ENCODE measurements at places on chromosomes 12 and 14.

DNA sequence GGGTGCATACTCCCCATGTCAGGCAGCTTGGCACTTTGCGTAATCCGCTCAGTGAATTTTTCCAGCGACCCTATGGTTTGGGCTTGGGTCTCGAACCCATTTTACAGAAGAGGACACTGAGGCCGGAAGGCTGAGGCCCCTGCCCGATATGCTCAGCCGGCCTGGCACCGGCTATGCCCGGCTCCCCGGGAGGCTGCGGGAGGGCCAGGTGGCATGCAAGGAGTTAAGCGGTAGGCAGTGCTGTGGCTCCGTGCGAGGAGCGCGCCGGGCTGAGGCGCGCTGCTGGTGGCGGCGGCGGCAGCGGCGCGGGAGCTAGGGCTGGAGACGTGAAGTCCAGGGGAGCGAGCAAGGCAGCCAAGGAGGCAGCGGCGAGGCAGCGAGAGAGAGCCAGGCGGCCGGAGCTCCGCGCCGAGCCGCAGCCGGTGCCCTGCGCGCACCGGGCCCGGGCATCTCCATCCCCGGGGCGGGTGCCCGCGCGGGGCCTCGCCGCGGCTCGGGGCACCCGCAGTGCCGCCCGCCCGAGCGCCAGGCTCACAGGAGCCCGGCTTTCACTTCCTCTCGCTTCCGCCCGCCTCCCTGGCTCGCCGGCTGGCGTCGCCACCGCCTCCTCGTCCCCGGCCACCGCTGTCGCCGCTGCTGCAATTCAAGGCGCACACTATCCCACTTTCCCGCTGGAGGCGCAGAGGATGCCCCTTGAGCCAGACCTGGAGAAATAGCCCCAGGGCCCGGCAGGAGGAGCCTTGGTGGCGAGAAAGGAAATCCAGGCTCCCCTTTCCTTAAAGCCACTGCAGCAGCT, at the start of gene WSCD2:
Gene WSCD2 (plus strand): TSS at position 272 of the 796 bp plus-strand sequence. CDS start 66,545 bp downstream, outside the sequence.
- DNase-seq, result peak; percentile 91

DNA sequence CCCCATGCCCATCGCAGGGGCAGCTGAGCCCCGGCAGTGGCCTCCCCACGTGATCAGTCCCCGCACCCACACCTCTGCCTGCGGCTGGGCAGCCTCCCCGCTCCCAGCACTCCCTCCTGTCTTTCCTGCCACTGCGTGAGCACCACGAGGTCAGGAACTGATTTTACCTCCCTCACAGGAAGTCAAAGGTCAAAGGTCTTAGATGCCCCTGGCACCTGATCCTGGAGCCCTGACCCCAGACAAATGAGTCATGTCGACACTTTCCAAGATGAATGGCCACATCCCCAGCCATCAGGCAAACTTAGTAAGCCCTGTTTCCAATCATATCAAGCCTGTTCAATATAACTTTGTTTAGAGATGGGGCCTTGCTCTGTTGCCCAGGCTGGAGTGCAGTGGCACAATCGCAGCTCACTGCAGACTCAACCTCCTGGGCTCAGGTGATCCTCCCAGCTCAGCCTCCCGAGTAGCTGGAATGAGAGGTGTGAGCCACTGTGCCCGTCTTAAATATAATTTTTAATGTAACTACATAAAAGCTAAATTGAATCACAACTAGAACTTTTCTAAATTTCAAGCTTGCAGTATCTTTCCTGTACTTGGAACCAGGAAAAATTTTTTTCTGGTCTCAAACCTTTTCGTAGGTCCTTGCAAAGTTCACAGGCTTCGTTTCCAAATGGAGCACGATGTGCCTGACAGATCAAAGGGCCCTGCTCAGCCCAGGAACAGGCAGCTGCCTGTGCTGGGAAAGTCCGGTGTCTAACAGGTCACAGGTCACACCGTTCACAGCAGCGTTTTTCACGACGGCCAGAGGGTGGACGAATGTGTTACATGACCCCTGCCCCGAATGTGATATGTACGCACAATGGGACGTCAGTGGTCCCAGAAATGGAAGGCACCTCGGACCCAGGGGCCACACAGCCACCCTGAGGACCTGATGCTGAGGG, 1.9 kb downstream of the LRCOL1 start:
- no peak for DNase-seq

DNA sequence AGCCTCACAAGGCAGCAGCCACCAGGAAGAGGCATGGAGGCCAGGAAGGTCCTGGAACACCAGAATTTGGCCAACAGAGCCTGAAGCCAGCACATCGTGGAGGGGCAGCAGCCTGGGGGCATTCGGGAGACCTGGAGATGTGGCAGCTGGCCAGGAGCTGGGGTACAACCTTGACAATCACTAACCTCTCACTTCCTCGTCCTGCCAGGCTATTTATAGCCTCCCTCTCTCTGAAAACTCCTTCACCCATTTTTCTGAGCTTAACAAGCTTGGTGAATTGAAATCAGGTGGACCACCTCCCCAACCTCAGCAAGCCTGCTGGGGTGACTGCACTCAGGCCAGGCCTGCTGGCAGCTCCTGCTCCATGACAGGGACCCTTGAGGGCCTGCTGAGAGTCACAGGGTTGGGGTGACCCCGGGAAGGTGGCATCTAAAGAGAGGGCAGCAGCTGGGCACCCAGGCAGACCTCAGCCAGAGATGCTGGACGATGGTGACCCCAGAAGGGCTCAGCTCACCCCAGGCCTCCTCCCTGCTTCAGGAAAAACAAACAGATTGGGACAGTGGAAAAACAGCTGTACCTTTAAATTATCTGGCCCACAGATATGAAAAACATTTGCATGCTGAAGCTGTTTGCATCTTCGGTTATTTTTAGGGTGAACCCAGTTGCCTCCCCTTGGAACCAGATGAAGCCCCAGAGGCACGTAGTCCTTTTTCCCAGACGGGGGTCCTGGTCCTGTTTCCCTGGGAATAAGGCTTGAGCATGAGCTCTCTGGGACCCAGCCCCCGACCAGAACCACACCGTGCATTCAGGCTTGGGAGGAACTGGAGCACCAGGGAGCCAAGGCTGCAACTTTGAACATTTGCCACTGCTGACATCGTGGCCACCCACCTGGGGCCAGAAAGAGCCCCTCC, 67.0 kb downstream of the PITPNM2 start:
- DNase-seq, result no peak

DNA sequence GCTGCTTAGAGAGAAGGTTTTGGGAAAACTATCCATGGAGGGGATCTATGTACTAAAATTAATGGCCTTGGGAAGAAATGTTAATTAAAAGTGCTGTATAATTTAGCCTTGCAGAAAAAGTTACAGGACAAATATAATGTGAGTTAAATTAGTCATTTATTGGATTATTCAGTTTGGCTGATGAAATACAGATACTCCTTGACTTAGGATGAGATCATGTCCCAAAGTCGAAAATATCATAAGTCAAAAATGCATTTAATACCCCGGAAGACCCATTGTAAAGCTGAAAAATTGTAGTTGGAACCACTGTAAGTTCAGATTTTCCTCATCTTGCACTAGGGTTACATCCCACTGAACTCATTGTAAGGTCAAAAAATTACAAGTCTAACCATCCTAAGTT, 9.7 kb downstream of the RTRAF start:
- DNase-seq, result no peak

GRCh38 chr12:62698701-62699101, 232.1 kb downstream of the MON2 start:
- no peak for DNase-seq

GRCh38 chr14:33408291-33408690, 469.6 kb downstream of the NPAS3 start:
- no peak for DNase-seq

- no peak for DNase-seq
Measured at GRCh38 chr14:32514236-32514635, 185.1 kb downstream of the AKAP6 start.

DNA sequence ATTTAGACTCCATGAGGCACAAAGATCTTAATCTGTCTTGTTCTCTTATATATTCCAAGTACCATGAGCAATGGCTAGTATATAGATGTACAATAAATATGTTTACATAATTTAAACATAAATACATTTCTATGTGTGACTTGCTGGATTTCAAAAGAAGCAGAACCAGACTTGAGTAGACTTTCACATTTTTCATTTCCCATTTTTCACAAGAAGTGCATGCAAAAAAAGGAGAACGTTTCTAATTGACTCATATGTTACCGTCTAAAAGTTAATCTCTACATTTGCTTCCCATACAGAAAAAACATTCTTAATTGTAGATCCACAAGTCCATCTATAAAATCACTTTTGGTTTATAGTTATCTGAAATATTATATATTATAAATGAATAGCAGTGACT, 256.5 kb upstream of the USP15 start:
- no peak for DNase-seq

GRCh38 chr12:56124133-56124532, 3.9 kb upstream of the ESYT1 start:
- DNase-seq, result no peak

- DNase-seq, result no peak
Measured at GRCh38 chr14:23941669-23942068, 11.9 kb upstream of the DHRS4 start.

GRCh38 chr14:54470701-54471100, 18.1 kb downstream of the GMFB start:
- DNase-seq, result no peak

GRCh38 chr14:77085538-77085937, 12.5 kb upstream of the CIPC start:
- DNase-seq, result no peak

- DNase-seq, result no peak
Measured at GRCh38 chr12:62301080-62301798, 41.0 kb downstream of the USP15 start.

DNA sequence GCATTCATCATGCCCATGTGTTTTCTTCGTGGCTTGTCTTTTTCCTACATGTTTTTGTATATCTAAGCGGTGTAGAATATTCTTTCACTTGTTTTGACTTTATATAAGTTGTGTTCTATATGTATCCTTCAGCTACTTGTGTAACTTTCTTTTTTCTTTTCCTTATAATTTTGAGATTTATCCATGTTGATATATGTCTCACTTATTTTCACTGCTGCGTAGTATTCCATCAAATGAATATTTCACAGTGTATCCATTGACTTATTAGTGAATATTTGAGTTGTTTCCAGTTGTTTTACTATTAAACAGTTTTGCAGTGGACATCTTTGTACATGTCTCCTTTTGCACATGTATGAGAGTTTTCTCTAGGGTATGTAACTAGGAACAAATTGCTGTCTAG, 43.9 kb downstream of the BORCS5 start:
- no peak for DNase-seq

DNA sequence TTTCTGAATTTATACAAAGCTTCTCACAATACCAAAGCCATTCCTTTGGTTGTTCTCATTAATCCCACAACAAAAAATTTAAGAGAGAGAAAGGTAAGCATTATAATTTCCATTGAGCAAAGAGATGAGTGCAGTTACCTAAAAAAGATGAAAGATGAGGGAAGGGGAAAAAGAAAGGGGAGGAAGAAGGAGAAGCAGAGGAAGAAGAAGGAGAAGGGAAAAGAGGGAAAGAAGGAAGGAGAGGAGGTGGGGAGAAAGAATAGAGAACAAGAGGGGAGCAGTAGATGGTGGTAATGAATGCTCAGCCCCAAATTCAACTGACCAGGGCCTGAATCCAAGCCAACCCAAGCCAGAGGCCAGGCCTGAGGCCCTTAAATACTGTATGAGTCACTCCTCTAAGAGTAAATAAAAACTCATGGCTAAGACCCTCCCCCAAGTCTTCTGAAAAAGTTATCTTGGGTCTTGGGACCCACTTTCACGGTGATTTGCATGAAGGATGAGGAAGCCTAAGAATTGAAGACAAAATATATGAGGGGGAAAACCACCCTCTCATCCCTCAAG, 144.6 kb downstream of the ITPR2 start:
- DNase-seq, result no peak

- DNase-seq, result peak; percentile 66
Measured at GRCh38 chr14:92902726-92903125, 20.2 kb upstream of the CHGA start.

- DNase-seq, result no peak
Measured at GRCh38 chr12:47017901-47018475, 61.4 kb upstream of the PCED1B start.

GRCh38 chr12:127941332-127941731, 325.6 kb upstream of the TMEM132C start:
- DNase-seq, result no peak

DNA sequence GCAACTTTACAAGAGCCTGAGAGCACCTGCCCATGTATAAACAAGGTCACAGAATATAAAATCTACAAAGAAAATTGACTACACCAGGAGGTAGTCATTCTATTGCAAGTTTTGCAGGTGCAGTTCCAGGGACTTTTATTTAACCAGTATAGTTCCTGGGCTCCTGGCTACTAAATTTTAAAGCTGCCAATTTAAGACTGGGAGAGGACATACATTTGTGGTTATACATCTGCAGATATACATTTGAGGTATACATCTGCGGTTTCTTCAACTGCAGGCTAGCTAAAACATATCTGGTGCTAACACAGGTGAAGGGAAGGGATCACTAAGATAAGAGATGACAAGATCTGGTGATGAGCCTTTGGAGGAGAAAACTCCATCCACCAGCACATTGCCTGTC, 30.2 kb downstream of the BBS10 start:
- DNase-seq, result no peak

- no peak for DNase-seq
Measured at GRCh38 chr12:11653215-11653753, 3.8 kb downstream of the ETV6 start.

DNA sequence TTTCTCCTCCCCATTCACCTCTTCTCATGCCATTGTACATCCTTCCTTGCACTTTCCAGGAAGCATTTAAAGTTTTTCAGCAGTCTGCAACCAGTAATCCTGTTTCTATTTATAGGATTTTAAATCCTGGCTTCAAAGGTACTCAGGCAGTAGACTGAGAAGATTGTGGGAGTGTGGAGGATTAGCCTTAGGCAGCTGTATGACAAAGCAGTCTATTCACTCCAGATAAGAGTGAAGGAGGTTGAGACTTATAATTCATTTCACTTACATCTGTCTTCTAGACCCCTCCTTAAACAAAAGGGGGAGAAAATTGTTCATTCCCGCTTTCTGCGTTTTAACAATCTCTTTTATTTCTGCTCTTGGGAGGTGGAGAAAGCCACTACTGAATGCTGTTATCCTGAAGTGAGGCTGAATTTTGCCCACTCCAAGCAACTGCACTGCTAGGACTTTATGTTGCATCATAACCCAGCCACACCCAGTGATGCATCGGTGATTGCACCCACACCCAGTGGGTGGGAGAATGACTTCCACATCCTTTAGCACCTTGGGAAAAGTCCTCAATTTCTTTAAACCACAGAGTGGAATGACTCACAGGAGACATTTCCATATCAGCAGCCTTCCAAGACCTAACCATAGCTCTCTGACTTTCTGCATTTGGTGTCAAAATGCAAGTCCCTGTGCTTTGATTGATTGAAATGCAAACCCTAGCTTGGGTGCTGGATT, 382.5 kb upstream of the ATP2B1 start:
- DNase-seq, result no peak

- DNase-seq, result no peak
Measured at GRCh38 chr12:100797246-100797645, 2.7 kb downstream of the ANO4 start.

GRCh38 chr14:22491683-22492621, 97.1 kb downstream of the DAD1 start:
- no peak for DNase-seq

DNA sequence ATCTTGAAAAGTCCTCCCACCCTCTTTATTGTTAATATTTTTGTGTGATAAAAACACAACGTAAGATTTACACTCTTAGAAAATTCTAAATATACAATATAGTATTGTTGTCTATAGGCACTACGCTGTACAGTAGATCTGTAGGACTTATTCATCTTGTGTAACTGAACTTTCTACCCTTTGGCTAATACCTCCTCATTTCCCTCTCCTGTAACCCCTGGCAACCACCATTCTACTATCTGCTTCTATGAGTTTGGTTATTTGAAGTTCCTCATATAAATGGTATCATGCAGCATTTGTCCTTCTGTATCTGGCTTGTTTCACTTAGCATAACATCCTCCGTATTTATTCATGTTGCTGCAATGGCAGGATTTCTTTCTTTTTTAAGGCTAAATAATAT, 5.2 kb upstream of the CLEC9A start:
- no peak for DNase-seq
